Activated gamma-delta T cell (primary cell): ENCODE measurements at places on chromosomes 13 and 19.

- no peak for DNase-seq
These were observed 87.6 kb upstream of the DOCK9 start for GRCh38 chr13:99065235-99066015.

- DNase-seq, result no peak
These were observed 229.8 kb downstream of the KLF5 start for GRCh38 chr13:73288596-73288995.

DNA sequence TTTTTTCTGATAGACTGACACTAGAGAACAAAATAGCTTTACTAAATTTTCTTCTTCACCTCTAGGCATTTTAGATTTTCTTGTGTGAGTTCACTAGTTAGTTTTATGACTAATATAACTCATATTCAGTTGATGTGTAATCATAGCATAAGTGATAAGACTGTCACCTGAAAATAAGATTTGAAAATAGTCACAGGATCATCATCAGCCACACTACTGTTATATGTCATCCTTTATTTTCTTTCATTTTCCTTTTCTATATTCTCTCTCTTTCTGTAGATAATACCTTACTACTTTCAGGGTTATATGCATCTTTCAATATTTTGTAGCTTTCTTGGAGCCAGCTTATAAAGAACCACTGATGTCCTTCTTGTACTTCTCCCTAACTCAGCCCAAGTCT is 292.6 kb downstream of the TDRD3 start:
- DNase-seq, result no peak

GRCh38 chr19:32550666-32551065 is 30.3 kb upstream of the PDCD5 start:
- no peak for DNase-seq

DNA sequence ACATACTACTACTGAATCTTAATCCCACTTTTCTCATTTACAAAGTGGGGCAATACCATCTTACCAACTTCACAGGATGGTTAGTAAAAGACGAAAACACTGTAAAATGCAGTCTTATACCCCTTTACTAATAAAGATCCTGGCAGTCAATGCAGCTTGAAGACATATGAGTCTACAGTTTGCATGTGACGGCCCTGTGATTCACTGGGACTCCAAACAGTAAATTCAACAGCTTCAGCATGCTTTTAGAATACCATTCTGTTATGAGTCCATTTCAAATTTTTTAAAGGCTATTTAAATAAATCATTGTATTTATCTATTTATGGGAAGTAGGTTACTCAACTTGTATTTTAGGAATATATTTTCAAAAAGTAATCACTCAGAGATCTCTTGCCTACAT is 629.1 kb downstream of the LIG4 start:
- DNase-seq, result no peak

GRCh38 chr19:10712045-10712444 is 5.8 kb upstream of the DNM2 start:
- no peak for DNase-seq

DNA sequence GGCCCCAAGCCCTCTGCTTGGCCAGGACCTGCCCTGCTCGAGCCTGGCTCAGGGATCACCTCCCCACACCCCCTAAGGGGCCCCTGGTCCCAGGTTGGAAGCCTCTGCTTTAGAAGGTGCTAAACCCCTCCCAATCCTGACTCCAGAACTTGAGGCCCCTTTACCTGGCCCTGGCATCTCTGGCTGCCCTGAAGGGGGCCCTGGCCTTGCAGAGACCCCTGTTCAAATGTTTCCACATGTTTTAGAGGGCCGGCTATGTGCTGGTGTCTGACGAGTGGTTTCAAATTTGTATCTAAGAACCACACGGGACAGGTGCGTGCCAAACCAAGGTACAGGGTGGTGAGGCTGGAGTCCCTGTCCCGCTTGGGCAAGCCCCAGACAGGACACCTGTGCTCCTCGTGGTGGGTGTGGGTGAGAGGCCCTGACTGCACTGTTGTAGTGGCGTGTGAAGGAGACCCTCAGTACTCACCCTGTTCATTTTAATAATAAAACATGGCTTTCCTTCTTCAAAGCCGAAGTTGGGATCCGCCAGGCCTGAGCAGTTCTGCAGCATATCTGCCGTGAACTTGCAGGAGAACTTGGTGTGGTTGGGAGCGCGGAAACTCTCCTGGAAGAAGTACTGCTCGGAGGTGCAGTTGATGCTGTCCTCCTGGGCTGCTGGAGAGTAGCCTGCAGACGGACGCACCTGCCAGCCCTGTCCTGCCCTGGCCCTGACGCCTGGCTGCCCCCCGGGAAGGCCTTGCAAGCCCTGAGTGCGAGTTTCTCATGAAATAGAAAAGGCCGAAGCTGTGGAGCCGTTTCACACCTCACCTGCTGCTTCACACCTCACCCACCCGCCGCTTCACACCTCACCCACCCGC is 5.4 kb downstream of the ATP4B start:
- DNase-seq, result no peak

DNA sequence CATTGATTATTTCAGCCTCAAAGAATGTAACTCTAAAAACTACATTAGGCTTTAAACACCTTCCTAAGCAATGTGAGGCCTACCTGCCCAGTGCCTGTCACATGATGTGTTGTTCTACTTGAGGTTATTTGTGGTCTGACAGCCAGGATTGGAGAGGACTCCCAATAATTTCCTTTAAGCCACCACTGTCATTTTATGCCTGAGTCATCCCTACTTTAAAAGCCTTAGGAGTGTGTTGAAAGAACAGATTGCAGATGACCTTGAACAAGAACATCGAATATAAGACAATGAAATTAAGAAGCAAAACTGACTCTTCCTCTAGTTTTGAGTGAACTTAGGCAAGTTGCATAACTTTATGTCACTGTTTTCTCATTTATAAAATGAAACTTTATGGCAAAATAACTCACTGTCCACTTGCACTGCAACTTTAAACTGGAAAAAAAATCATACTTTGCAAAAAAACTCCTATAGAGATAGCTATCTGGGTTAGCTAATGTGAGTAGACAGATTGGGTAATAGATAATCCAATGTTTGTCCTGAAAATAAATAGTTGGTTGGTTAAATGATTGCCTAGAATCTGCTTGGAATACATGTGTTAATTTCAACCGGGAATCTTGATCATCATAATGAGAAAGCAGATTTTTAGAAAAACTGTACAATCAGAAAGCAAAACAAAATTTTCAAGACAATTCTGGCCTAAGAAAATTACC is 361.2 kb downstream of the SUCLA2 start:
- no peak for DNase-seq

DNA sequence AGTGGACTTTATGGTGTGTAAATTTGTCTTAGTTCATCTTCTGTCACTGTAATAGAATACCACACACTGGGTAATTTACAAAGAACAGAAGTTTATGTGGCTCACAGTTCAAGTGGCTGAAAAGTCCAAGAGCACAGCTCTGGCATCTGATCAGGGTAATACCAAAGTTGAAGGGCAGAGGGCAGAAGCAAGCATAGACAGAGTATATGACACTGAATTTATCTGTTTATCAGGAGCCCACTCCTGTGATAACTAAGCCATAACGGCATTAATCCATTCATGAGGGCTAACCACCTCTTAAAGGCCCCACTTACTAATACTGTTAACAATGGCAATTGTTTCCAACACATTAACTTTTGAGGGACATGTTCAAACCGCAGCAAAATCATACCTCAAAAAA is 4.0 kb upstream of the RFXAP start:
- no peak for DNase-seq

GRCh38 chr13:113864273-113864890 is 506 bp upstream of the GAS6 start:
- no peak for DNase-seq

GRCh38 chr13:44274771-44275205 is 98.8 kb upstream of the SERP2 start:
- no peak for DNase-seq

DNA sequence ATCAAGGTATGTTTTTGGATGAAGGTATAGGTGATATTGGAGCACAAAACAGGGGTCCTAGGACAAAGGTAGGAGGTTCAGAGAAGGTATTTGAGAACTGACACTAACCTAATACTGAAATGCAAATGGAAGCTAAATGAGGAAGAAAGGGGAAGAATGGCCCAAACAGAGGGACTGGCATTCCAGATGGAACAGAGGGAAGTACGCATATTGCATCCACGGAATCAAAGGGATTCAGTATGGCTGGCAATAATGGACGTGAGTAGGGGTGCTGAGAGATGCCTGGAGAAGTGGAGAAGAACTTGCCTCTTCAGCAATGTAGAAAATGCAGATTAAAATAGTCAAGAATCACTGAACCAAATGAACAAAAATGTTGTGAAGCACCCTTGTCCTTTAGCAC is 283.5 kb upstream of the DACH1 start:
- no peak for DNase-seq

- DNase-seq, result no peak
These were observed at the start of gene LINGO3 for GRCh38 chr19:2308114-2308556. TSS of gene LINGO3 (minus strand) at chr19:2308154. CDS start at chr19:2291776, 16,378 bp downstream.

DNA sequence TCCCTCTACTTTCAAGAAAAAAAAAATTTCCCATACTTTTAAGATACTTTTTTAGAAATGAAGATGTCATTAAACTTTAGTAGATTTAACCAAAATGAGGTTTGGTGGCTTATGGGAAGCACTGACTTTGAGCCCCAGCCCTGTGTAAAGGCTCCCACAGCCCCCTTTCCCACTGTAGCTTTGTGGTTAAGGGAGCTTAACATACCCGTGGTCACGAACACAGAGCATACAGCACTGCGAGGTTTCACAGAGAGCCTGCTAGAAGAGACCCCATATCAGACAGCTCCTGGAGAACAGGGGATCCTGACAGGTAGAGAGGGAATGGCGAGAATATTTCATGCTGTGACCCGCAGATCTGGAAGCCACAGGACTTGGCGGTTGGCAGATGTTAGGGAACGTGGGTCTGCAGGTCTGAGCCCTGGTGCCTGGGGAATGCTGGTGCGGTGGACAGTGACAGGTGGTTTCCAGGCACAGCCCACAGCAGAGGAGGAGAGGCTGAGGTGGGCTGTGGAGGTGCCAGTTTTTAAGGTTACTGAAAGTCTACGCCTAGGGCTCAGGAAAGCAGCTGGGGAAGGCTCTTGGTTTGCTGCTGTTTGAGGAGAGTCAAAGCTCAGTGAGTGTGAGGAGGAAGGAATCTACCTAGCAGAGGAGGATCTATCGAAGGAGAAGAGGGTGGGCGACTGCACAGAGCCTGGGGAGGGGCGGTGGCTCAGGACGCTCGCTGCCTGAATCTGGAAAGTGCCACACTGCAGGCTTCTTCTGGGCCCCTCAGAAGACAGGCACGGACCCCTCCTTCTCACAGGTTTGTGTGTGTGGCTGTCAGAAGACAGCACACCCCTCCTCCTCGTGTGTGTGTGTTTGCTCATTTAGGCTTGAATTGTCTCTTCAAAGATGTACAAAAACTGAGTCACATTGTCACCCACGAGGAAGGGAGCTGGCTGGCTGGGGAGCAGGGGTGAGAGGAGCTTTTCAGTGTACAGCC is 49.9 kb downstream of the SLC7A9 start:
- DNase-seq, result no peak

- no peak for DNase-seq
These were observed 25.0 kb upstream of the TNFSF11 start for GRCh38 chr13:42548731-42549551.

GRCh38 chr13:33176526-33176925 is 109.0 kb downstream of the STARD13 start:
- DNase-seq, result no peak

- DNase-seq, result no peak
These were observed 1.1 kb upstream of the PRKCG start for GRCh38 chr19:53880711-53881481.

DNA sequence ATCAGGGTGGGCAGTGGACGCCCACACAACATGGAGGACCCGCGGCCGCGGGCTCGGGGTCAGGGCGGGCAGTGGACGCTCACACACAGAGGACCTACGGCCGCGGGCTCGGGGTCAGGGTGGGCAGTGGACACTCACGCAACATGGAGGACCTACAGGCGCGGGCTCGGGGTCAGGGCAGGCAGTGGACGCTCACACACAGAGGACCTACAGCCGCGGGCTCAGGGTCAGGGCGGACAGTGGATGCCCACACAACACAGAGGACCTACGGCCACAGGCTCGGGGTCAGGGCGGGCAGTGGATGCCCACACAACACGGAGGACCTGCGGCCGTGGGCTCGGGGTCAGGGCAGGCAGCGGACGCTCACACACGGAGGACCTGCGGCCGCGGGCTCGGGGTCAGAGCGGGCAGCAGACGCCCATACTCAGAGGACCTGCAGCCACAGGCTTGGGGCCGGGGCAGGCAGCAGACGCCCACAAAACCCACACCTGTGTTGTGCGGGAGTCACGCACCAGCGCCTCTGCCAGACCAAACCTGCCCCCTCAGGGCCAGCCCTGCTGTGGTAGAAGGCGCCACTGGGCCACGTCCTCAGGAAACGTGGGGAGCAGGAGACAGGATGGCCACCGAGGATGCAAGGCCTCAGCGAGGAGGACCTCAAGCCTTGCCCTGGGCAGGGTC is 27.6 kb upstream of the C13orf46 start:
- no peak for DNase-seq

GRCh38 chr13:52749419-52749818 is 9.8 kb upstream of the CNMD start:
- DNase-seq, result no peak

- DNase-seq, result no peak
These were observed 2.5 kb downstream of the FTL start for GRCh38 chr19:48967346-48968178.

DNA sequence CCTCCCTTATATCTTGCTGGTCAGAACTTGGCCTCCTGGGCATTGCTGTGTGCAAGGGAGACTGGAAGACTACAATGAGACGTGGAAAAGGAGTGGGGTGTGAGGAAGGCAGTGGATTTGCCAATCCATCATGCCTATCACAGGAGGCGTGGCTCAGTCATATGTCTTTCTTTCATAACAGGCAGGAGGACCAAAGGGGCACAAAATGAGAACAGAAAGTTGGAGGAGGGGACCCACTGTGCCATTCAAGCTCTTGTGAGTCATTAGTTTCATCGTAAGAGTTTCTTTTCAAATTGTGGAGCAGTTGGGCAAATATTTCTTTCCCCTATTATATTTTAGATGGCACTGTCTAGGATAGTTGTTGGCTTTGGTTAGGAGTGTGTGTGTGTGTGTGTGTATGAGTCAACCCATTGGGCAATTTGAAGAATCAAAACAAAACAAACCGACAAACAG is 471.5 kb downstream of the TSHZ3 start:
- no peak for DNase-seq

- no peak for DNase-seq
These were observed 824 bp downstream of the TSEN34 start for GRCh38 chr19:54191811-54192453.

DNA sequence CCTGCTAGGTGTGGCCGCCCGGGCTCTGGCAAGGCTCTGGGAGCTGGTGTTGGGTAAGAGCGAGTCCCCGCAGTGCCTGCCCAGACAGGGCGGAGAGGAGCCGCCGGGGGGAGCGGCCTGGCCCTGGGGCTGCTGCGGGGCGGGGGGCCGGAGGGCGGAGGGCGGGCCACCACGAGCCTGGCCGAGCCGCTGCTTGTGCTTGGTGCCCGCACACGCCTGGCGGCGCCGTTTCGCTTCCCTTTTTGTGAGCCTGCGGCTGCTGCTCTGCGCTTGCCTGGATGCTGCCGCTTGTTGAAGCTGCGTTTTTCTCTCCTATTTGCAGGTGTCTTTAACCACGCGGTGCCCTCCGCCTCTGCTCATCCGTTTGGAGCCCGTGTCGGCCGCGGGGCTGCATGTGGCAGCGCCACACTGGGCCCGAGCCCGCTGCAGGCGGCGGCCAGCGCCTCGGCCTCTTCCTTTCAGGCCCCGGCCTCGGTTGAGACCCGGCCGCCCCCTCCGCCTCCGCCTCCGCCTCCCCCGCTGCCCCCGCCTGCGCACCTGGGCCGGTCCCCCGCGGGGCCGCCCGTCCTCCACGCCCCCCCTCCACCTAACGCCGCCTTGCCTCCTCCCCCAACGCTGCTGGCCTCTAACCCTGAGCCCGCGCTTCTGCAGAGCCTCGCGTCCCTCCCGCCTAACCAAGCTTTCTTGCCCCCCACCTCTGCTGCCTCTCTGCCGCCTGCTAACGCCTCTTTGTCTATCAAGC is 8.5 kb downstream of the PLEKHJ1 start:
- DNase-seq, result no peak
